Effector memory CD4-positive, alpha-beta T cell (primary cell): ENCODE measurements at places on chromosomes 1 and 21.

- DNase-seq: no peak
These were observed 106.4 kb downstream of the RHOU start for GRCh38 chr1:228841632-228842031.

DNA sequence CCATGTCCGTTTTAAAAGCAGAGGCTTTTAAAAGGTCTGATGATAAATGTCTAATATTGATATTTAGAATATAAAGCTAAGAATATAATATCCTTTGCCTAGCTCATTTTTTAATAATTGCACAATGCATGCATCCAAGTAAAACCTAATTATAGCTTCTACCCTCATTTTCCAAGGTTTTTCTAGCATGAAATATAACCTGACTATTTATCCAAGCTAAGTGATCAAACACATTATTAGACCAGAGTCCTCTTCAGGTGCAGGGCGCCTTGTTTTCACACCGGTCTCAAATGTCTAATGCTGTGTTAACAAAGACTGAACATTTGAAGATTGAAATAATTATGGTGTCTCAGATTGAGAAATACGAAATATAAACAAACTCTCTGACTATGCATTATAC is 648.9 kb upstream of the CXADR start:
- DNase-seq: no peak

- no peak for DNase-seq
These were observed 1.3 kb downstream of the FCGR2A start for GRCh38 chr1:161506336-161507223.

GRCh38 chr1:62178372-62178771 is 16.3 kb upstream of the L1TD1 start:
- no peak for DNase-seq

DNA sequence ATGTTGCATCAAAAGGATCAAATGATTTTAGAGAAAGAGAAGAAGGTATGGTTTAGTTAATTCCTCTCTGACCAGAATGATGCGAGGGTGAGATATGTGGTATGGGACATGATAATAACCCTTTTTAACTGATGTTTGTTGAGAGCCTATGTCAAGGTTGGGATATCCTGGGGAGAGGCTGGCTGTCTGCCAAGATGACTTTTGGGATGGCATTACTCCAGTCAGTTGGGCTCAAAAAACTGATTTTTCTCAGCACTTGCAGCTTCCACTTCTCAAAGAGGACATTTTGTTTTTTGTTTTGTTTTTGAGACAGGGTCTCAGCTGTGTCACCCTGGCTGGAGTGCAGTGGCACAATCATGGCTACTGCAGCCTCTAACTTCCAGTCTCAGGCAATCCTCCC is 17.7 kb upstream of the STX12 start:
- no peak for DNase-seq

DNA sequence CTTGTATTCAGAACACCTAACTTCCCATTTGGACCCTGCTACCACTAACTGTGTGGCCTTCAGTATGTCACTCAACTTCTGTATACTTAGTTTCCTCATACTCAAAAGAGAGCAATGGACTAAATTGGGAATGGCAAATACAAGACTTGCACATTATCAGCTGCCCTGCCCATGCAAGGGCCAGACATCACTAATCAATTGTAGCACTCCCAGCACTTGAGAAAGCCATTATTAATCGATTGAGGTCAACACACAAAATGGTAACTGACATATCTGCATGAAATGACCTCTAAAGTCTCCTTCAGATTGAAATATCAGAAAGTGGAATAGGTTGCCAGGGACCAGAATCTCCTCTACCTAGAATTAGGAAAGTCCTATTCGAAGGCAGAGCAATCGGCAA is 59.2 kb downstream of the MT1HL1 start:
- DNase-seq: no peak

- no peak for DNase-seq
These were observed 6.7 kb upstream of the INKA2 start for GRCh38 chr1:111745675-111746613.

- DNase-seq: no peak
These were observed 719 bp downstream of the SOD1 start for GRCh38 chr21:31660259-31660565.

- DNase-seq: no peak
These were observed 457 bp downstream of the SRM start for GRCh38 chr1:11059155-11059967.

- no peak for DNase-seq
These were observed 12.3 kb downstream of the BARHL2 start for GRCh38 chr1:90704817-90705216.

- no peak for DNase-seq
These were observed 89.7 kb upstream of the RGS1 start for GRCh38 chr1:192485692-192486436.

DNA sequence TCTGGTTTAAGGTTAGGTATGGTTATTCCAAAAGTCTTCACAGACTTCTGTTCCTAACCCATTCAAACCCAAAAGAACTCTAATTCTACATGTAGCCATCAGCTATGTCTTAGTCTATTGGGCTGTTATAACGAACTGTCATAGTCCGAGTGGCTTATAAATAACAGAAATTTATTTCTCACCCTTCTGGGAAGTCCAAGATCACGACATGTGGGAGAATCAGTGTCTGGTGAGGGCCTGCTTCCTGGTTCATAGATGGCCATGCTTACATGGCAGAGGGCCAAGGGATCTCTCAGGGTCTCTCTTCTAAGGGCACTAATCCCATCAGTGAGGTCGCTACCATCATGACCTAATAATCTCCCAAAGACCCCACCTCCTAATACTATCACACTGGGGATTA is 103.0 kb upstream of the PPP2R5A start:
- no peak for DNase-seq

- DNase-seq: no peak
These were observed 22.5 kb upstream of the SLC27A3 start for GRCh38 chr1:153752571-153753195.

DNA sequence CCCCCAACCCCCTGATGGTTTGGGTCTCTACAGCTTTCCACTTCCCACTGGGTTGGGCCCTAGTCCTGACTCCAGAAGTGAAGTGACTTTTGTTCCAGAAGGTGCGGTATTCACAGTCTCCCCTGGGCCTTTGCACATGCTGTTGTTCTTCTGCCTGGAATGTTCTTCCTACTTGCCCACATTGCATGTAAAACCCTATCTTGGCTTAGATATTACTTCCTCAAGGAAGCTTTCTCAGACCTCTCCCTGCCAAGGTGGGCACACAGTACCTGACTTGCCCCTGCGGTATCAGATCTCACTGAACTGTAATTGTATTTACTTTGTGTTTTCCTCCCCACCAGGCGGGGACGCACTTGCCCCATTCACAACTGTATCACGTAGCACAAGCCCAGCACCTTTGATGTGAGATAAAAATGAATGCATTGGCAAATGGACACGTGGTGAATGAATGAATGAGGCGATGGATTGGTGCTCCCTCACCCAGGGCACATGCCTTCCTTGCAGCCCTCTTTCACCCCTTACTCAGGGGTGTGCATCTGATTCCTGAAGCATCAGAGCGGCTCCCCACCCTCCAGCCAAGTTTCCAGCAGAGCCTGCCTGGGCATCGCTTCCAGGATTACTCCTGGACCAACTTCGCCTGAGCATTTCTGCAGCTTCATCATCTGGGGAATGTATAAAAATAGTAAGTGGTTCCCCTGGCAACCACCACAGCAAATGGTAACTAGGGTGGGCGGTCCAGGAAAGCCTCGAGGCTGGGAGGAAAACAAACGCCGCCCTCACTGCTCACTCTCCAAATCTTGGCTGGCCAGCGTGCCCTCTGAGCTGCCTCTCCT is 19.8 kb downstream of the NENF start:
- DNase-seq: no peak

DNA sequence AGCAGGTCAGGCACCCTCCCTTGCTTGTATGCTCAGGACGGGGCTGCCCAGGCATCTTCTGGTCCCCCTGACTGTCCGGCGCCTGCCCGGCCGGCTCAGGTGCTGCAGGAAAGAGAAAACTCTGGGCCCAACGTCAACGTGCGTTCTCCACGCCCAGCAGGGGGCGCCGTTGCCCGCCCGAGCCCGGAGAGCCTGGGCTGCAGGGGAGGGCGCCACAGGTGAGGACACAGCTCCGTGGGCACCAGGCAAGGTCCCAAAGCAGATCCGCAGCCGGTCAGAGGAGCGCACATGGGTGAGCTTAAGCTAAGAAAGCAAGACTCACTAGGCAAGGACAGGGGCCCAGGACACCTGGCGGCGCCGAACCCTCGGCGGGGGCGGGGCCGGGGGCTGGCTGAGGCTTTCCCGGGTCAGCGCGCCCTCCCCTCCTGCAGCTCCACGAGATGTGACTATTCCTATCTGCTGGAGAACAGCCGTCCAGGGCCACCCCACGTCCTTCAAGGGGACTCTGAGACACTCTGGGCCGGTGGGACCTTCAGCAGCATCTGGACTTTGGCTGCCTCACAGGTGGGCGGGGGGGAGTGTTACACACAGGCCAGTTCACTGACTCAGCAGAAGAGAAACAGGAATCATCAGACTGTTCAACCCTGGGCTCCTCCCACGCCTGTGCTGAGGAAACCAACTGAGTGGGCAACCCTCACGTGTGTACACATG is 29.3 kb downstream of the KRTAP10-1 start:
- DNase-seq: peak; percentile 73

GRCh38 chr1:175338387-175339135 is 146.0 kb upstream of the KIAA0040 start:
- DNase-seq: no peak

DNA sequence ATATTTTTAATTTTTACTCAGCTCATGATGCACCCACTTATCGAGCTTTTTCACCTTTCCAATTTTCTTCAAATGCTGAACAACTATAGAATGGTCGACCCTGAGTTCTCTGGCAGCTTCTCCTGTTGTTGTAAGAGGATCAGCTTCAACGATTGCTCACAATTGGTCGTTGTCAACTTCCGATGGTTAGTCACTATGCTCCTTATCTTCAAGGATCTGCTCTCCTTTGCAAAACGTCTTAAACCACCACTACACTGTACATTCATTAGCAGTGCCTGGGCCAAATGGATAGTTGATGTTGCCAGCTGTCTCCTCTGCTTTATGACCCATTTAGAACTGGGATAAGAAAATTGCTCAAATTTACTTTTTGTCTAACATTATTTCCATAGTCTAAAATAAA is 385.9 kb upstream of the LYPLAL1 start:
- DNase-seq: no peak

DNA sequence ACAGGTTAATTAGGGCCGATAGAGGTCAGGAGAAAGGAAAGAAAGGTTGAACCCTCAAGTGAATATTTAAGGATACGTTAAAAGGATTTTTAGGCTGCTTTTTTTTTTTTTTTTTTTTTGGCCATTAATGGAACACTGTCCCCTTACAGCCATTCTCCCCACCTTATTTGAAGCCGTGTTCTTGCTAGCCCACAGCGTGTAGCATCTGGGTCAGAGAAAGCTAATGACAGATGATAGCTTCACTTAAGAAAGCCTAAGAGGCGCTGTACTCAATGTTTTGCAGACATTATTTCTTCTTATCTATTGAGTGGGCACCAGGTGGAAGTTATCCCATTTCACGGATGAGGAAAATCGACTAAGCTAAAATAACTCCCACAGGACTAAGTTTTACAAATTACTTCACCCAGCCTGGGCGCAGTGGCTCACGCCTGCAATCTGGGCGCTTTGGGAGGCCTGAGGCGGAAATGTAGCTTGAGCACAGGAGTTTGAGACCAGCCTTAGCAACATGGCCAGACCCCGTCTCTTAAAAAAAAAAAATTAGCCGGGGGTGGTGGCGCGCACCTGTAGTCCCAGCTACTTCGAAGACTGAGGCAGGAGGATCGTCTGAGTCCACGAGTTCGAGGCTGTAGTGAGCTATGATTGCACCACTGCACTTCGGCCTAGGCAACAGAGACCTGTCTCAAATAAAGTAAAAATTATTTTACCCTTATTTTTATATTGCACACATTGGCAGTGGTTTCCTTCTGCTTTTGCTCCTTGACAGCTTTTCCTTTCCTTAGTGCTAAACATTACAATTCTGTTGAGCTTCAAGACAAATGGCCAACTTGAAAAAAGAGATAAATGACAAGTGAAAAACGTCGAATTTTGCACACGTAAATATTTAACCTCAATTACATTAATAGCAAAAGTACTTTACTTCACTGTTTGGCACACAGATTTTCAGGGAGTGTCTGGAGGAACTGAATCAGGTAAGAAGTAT is 1.1 kb upstream of the PHTF1 start:
- DNase-seq: no peak

DNA sequence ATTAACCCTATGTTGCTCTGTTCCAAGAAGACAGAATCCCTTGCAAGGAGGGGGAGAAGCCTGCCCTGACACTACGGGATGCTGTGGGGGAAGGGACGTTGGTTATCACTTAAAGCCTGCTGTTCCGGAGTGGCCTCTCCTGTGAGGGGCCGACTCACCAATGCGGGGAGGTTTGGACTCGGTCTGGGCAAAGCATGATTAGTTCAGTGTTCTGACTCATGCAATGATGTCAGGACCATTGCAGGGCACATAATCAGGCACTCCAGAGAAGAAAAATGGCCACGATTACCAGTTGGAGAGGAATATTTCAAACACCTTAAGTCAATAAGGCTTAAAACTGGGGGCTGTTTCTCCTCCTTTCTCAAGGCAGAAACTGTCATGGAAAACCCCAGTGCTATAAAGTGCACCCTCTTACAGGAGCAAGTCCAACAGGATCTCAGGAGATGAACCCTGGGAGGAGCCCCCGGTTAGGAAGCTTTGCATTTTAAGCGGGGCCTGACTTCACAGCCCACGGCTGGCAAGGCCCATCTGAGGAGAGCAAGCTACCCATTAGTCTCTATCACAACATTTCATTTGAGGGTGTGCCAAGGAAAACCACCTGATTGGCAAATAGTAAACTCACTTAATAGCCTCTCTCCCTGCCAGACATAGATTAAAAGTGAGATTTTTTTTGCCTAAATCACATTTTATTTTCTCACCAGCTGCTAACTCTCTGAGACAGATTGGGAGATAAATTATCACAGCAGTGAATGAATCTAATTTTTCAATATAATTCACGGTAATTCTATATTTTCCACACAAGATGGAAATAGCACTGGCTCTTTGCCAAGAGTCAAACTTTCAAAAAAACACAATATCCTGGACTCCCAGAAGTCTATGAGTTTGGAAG is 202.5 kb downstream of the C1orf94 start:
- DNase-seq: no peak

DNA sequence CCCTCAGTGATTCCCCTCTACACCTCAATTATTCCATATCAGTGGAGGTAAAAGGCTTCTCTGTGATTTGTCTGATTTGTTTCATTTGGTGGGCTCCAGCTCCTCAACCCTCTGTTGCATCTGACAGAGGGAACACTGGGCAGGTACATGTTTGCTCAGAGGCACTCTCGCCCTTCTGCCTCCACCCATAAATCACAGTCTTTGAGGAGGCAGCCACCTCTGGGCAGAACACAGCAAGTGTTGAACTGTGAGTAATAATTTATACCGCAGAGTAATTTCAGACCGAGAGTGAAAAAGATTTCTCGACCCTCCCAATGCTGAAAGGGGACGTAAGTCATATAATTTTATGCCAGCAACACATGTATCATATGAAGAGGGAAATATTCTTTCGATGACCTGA is 330.1 kb upstream of the PBX1 start:
- DNase-seq: no peak

GRCh38 chr1:70993798-70994197 is 53.8 kb downstream of the PTGER3 start:
- no peak for DNase-seq

GRCh38 chr1:196877964-196878363 is 9.9 kb upstream of the CFHR4 start:
- no peak for DNase-seq
